ENCODE measurements at places on chromosomes 6 and 20.

GRCh38 chr6:82380566-82381185 lies 17.1 kb downstream of the TPBG start:
- no peak for DNase-seq

- no peak for DNase-seq
Measured at GRCh38 chr6:138104618-138105213, 2.5 kb downstream of the PERP start.

- DNase-seq = no peak
Measured at GRCh38 chr6:126147291-126147815, 161.0 kb downstream of the TRMT11 start.

- DNase-seq = no peak
Measured at GRCh38 chr6:142241061-142241460, 60.7 kb upstream of the ADGRG6 start.

DNA sequence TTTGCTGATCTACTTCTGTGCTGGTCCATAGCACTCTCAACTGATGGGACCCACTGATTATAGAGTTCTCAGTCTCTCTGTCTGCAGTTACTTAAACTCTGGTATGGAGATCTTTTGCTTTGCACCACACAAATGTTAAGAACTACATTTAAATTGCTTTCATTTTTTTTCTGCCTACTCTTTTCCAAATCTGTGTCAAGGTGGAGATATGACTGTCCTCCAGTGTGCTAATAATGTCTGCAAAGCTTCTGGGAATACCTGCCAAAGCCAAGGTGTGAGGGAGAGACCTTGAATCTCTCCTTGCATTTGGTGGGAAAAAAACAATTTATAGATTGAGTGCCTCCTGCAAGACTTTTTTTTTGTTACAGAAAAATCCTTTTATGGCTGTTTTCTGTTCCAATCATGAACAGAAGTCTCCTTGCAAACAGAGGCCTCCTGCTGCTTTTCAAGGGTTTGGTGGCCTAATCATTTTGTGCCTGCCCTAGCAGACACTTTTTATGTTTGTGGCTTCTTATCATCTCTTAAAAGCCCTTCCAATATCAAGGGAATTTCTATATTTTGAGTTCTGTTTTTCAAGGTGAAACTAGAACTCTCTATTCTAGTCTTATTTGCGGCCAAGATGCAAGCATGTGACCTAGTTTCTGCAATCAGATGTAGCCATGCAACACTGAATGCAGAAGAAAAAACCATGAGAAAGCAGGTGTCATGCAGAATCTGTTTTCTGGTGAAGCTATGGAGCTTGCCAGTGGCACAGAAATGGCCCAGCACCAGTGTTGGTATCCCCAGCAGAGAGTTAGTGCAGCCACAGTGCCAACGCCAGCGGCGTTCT lies 23.2 kb upstream of the AKIRIN2 start:
- no peak for DNase-seq

DNA sequence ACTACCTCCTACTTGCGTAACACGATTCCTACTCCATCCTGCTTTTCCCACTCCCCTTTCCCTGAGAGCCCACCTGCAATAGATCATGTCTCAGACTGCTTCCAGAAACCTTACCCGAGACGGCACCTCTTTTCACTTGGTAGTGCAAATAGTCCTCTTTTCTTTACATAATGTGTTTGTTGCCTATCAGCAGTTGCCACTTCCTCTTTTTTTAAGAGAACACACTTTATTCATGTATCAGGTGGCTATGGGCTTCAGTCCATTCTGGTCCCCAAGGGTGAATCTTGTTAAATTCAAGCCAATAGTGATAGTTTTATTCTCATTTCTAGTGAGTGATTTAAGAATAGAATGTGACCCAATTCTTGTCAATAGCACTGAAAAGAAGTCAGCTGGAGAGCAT lies 57.7 kb upstream of the FERMT1 start:
- DNase-seq = no peak

GRCh38 chr6:37272834-37273566 lies 15.1 kb upstream of the TMEM217 start:
- DNase-seq = no peak

DNA sequence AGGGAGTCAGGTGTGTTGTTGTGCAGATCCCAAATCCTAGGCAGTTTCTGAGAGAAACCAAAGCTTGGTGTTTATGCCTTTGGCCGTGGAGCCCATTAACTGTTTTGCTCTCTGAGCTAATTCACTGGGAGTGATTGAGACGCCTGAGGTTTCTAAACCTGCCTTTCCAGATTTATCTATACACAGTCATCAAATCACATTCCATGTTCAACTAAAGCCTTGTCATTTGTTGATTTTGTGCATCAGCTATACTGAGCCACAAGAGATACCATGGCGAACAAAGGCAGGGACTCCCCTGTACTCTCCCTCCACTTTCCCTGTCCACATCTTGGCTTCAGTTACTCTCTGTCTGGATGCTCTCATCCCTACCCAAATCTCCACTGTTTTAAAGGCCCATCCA lies 229.7 kb upstream of the PMEPA1 start:
- DNase-seq = no peak

GRCh38 chr6:127121637-127121960 lies 3.1 kb downstream of the RSPO3 start:
- DNase-seq = no peak

- DNase-seq = no peak
Measured at GRCh38 chr6:112275365-112275764, 21.0 kb upstream of the LAMA4 start.

DNA sequence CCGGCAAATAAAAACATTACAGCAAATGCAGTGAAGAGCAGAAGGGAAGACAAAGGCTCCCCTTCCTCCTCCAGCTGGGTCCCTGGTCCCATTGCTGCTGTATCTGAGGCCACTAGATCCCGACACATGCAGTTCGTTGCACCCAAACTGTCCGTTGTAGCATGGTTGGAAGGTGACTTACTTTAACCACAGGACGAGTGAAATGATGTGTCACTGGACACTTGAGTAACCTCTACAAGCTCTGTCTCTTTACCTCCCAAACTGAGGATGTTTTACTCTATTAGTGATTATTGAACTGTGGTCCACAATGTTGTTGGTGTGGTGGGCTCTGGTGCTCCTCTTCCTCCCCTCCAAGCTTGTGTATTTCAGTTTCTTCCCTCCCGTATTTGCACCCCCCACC lies 46.2 kb upstream of the ARMH2 start:
- DNase-seq = no peak

DNA sequence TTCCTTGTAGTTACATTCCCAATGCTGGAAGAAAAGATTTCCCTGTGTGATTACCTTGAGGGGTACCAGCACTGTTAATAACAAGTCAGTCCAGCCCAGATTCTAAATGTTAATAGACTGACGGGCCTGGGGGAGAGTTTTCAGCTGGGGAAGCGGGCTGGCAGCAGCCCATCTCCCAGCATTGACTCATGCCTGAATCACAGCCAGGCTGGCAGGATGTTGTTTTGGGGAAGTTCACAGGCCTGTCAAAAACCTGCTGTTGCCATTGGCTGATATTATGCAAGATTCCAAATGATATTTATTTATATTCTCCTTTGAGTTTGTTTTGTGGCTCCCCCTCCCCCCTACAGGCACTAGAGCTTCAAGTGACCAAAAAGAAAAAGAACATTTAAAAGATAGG lies 213.9 kb upstream of the CNR1 start:
- DNase-seq = no peak

- DNase-seq = no peak
Measured at GRCh38 chr6:42571611-42572342, 7.9 kb downstream of the UBR2 start.

GRCh38 chr20:58995461-58996225 lies 11.4 kb downstream of the CTSZ start:
- no peak for DNase-seq

DNA sequence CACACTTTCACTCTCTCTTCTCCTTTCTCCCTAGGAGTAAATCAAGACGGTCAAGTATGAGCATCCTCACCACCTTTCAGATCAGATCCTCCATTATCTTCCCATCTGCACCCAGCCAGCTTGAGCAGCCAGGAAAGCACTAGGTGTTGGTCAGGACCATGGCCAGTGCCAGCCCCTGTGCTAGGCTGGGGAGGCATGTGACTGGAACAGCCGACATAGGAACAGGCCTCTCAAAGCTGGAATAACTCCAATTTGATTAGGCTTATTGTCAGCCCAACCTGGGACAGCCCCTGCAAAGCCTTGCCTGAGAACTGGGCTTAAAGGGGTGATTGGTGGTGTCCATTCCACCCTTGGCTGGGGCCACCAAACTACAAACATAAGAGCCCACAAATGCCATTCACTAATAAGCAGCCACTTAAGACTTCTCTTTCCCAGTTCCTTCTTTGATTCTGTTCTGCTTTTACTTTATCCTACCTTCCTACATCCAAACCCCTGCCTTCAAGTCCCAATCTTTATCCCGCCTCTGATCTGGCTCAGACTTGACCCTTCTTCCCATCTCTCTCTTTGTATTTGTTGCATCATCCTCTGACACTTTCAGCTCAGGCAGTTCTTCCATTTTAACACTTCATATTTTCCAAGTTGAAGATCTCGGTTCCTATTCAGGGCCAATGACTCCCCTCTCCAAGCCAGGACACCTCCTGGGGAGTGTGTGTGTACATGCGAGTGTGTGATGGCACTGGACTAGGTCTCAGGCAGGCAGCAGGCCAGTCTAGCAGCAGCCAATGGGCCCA lies 4.5 kb upstream of the TREM2 start:
- DNase-seq = no peak

DNA sequence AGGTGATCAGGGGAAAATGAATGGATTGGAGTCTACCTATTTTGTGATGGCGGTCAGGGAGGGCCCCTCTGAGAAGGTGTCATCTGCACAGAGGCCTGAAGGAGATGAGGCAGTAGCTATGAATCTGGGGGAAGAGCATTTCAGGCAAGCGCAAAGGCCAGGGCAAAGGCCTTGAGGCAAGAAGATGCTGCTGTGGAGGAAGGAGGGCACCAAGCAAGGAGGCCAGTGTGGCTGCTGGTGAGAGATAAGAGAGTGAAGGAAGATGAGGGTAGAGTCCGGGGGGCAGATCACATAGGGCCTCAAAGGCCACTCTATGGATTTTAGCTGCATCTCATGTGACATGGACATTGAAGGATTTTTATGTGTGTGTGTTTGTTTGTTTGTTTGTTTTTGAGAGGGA lies 20.6 kb upstream of the CSNK2A1 start:
- DNase-seq = no peak

- DNase-seq = no peak
Measured at GRCh38 chr6:115643762-115644161, 416.9 kb downstream of the FRK start.

DNA sequence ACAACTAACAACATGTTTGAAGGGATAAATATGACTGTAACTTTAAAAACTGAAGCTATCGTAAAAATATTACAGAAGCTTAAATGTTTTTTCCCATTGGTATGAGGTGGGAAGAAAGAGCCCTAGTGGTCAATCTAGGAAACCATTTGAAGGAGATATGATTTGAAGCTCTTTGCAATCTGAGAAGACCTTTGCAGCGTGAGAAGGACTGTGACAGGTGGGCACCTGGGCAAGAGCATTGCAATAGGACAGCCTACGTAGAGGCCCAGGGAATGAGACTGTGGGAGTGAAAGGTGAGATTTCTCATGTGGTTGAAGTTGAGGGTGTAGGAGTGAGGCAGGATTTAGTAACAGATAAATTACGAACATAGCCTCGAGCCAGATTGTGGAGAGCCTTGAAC lies 108.0 kb upstream of the PDE7B start:
- no peak for DNase-seq

DNA sequence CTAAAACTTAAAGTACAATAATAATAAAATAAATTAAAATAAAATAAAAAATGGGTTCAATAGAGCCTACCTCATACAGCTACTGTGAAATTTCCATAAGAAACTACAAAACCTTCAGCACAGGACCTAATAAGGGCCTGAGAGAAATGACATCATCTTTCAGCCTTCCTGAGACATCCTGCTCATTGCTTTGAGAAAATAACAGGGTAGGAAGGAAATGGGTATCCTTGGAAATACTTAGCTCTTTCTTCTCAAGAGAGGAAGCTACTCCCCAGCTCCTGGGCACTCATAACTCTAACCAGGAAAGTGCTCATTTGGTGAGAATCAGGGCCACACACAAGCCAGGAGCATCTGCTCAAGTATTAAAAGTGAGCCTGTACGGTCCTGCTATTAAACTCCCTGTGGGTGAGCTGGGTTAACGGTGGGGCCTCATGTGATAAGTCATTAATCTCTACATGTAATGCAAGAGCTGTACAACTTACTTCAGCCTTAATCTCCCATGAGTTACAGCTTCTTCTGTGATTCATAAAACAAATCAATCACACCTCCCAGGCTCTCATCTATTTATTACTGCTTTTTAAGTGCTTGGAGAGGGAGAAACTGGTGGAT lies 141.4 kb downstream of the MAFB start:
- DNase-seq = no peak

DNA sequence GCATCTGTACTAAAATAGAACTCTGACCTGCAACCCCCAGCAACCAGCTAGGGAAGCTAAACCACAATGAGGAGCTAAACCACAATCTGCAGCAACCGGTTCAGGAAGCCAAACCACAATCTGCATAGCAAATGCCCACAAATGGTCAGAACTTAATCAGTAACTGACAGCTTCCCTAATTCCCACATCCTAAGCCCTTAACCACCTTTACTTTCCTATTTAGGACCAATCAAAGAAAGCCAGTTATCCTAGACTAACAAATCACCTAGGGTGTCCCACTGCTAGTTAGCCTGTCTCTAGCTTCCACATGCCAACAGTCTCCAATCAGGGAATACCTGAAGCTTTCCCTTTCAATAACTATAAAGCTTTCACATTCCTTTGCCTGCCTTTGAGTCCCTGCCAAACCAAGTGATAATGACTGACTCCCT lies 424.6 kb upstream of the PTCHD4 start:
- DNase-seq = no peak

DNA sequence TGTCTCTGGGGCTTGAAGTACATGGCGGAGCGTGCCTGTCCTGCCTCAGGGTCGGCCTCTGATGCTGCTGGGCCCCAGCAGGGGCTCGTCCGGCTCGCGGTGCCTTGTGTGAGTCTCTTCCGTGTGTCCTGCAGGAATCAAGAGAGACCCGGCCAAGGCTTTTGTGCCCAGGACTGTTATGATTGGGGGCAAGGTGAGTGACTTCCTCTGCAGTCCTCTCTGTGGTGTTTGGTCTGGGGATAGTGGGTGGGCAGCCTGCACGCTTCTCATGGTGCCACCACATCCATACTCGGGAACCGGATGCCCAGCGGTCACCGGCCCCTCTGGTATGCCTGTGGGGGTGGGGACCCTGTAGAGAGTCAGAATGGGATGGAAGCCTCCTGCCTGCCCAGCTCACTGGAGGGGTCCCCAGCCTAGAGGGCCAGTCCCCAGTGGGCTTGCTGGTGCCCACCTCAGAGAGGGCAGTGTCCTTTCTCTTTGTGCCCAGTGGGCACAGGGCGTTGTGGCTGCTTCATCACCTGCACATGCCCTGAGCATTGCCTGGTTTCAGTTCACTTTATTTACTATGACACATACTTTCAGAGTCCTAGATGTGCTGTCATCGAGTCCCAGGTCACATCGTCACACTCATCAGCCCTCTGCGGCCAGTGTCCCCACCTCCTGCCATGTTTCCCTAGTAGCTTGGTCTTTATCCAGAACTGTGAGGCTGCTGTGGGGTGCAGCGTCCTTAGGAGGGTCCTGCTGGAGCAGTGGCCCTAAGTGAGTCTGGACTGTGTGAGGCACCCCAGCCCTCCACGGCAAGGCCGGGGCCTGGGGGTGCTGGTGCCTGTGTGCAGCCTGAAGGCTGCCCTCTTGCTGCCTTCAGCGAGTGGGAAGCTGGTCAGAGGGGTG lies 40.7 kb downstream of the PYGB start:
- no peak for DNase-seq

GRCh38 chr6:39260456-39260855 lies 31.2 kb upstream of the KCNK5 start:
- no peak for DNase-seq

All from stimulated activated CD8-positive, alpha-beta memory T cell treated with anti-CD3 and anti-CD28 coated beads, Interleukin-7, amount 100 ng/mL, for 24 hours (primary cell).